HT-29 (cell line): ENCODE measurements at places on chromosomes 11 and 22. TPM values are rescaled to one million over a fixed set of nuclear protein-coding genes. Genes with fewer than 3 reads are reported as not detected.

The OR2D2 gene
- 0.37 TPM in 1 of 2 replicates, not detected in the other for total RNA-seq

The SERPIND1 gene
- not detected in 2 replicates for total RNA-seq

DNA sequence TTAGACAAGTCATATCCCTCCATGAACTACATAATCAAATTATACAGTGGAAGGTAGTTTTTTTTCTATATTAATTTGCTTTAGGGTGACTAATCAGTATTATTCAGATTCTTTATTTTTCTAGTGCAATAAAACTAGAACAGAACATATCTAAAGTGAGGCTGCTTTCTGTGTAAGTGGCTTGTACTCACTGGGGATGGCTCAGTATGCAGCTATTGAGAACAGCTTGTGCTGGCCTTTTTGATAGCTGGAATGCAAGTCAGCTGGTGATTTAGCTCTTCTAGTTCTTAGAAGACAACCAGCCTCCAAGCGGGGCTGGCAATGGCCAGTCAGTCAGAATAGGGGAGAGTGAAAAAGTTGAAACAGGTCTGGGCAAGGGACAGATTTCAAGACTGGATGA is 119.4 kb downstream of the BLID start:
- no peak for DNase-seq

- no peak for DNase-seq
Measured at GRCh38 chr11:45884596-45885185, 760 bp upstream of the MAPK8IP1 start.

The JOSD1 gene
- total RNA-seq: 60.5 and 79.2 TPM in 2 replicates

DNA sequence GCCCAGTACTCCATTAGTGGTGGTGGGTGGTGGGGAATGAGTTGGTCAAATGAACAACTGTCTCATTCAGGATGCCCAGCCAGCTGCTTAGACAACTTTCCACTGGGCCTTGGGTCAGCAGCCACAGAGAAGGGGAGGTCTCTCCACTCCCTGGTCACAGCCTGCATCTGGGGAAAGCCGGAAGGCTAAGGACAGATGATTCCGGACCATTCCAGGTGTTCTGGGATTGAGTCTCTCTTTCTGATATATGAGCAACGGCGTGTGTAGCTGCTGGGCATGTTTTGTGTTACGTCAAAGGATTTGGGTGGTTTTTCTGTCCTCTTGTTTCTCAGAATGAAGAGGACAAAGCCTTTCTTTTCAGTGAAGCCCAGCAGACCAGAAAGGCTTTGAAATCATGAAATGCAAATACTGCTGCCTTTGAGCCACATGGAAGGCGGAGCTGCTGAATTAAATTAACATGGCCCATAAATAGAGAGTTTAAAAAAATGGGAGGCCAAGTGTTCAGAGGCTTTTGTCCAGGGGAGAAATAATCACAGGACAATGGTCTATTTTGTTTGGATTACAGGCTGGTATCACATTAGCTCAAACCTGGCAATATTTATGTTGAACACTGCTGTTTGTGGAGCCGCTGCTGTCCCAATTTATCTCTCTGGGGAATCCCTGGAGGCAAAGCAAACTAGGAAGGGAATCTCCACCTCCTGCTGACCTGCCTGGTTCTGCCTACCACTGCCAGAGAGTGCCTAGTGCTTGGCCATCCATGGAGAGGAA is 234.4 kb upstream of the E2F8 start:
- no peak for DNase-seq

DNA sequence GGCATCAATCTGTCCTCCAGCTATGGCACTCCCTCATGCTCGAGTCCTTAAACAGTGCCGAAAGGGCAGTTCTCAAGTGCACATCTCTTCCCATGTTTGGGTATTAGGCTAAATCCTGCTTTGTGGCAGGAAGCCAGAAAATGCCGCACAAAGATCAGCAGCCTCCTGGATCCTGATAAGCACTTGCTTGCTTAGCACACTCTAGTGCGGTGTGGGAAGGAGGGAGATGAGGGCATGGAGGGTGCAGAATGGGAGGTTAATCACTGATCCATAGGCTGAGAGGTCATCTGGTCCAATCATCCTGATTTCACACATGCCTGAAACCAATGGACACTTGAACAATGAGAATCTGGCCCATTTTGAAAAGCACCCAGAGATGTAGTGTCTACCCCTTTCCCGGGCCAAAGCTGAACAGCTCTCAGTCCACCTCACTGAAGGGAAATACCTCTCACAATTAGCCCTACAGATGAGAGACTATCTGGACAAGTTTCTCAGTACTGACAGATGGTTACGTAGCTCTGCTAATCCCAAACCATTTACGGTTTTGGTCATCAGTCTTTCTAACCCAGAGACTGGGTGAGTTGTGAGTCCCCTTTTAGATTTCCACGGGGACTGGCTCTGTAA is 29.8 kb upstream of the CHRM4 start:
- DNase-seq: no peak

- DNase-seq: no peak
Measured at GRCh38 chr11:2409126-2409525, 8.6 kb downstream of the TSSC4 start.

DNA sequence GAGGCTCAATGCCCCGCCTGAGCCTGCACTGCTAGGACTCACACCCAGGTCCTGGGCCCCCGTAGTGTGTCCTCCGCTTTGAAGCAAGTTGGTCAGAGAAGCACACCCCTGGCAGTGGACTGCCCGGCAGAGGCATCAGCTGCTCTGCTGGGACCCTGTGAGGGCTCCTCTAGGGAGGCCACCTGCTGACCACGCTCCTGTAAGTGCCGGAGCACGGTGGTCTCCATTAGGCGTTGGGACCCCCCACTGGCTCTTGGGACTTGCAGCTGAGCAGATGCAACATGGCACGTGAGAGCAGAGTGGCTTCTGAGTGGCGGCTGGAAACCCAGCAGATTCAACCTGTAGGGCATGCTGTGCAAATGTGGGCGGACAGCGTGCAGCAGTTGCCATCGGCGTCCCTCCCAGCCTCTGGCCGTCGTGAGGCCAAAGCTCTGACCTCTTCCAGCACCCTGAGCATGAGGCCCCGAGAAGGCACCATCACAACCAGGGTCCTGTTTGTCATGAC is 16.9 kb downstream of the MRGPRG start:
- no peak for DNase-seq

GRCh38 chr11:112658431-112658878 is 302.8 kb upstream of the NCAM1 start:
- DNase-seq: no peak

The NAALAD2 gene
- not detected in 2 replicates for total RNA-seq

DNA sequence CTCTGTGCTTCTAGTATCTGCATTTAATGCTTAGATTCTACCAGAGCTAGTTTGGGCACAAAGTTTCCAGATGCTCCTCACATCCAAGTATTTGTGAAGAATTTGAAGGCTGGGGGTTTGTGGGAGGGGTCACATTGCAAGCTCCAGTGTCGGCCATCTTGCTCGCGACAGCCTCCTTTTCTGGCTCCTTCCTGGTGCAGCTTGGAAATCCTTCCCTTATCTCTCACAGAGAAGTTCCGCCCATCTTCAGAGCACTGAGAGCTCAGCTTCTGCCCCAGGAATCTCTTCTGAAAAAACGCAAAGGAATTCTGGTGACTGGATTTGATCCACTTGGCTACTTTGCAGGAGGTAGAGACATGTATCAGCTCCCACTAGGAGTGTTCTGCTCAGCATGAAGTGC is 497.5 kb downstream of the TBC1D22A start:
- no peak for DNase-seq

GRCh38 chr22:38504731-38505540 is 1.2 kb downstream of the DDX17 start:
- DNase-seq: no peak

GRCh38 chr11:69593851-69594250 is 47.1 kb upstream of the CCND1 start:
- DNase-seq: no peak

The SCGB1D2 gene
- total RNA-seq: not detected in 2 replicates

DNA sequence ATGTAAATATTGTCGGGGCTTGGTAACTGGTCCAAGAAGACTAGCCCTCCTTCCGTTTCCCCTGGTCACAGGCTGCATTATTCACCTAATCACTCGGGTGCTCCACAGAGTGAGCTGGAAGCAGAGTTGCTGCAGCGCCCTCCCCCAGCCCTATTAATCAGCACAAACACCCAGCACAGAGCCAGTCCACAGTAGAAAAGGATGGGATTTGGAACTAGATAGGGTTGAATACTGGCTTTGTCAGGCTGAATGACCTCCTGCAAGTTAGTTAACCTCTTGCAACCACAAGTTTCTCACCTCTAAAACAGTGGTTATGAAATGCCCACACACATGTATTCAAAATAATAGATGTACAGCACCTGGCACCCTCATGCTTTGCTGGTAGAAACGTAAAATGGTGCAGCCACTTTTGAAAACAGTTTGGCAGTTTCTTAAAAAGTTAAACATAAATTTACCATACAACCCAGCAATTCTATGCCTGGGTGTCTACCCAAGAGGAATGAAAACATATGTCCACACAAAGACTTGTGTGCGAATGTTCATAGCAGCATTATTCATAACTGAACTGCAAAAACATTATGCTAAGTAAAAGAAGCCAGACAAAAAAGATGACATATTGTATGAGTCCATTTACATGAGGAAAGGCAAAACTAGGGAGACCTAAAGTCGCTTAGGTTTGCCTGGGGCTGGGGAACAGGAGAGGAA is 31.7 kb upstream of the APLP2 start:
- no peak for DNase-seq

DNA sequence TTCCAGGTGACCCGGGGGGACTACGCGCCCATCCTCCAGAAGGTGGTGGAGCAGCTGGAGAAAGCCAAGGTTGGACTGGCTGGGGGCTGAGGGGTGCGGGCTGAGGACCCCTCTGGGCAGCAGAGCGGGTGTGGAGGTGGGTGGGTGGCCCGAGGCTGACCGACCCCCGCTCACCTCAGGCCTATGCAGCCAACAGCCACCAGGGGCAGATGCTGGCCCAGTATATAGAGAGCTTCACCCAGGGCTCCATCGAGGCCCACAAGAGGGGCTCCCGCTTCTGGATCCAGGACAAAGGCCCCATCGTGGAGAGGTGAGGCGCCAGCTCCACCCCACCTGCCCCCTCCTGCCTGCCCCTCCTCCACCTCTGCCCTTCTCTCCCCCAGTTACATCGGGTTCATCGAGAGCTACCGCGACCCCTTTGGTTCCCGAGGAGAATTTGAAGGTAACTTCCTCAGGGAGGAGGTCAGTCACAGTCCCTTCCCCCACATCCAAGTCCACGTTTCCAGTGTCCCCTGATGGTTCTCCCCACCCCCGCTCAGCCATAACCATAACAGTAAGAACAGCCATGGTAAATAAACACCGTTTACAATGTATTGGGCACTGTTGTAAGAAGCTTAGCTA is 11.2 kb downstream of the DPP3 start:
- DNase-seq: no peak

The GUCD1 gene
- total RNA-seq: 178 and 179 TPM in 2 replicates

- DNase-seq: no peak
Measured at GRCh38 chr11:102771351-102771750, 9.1 kb downstream of the MMP10 start.

The CRYBA4 gene
- not detected in 2 replicates for total RNA-seq

DNA sequence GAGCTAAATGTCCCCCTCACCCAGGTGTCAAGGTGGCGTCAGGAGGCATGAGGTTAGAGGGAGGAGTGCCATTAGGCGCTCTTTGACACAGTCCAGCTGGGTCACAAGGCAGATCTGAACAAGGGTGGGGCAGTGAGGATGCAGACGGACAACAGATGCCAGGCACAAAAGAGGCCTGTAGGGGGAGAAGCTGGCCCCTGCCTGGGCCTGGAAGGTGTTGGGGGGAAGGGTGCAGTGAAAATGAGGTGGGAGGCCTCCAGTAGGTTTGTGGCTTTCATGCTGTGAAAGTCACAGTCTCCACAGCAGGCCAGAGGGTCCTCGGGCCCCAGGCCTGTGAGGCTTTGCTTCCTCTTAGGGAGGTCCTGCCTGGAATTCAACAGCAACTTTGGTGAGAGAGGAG is 85.0 kb upstream of the PLET1 start:
- peak; percentile 59 for DNase-seq

DNA sequence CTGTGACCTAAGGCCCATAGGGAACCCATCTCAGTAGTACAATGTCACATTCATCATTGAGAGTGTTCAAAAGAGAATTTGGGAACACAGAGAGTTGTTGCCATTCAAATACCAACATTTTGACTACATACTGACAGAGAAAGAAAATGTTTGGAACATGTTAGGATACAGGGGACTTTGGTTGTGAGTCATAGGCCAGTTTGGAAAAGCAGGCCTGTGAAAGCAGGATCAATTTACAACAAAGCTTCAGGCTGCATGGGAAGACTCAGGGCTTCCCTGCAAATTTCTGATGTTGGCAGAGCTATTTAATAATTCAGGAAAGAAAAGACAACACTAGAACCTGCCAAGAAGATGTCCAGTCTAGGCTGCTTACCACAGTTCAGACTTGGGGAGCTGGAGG is 374 bp downstream of the NLRP10 start:
- DNase-seq: no peak

The NCF4 gene
- not detected in 2 replicates for total RNA-seq

The CALCB gene
- total RNA-seq: not detected in 2 replicates

The NAP1L4 gene
- total RNA-seq: 114 and 116 TPM in 2 replicates

The PGR gene
- not detected in 2 replicates for total RNA-seq

The CCDC116 gene
- 0.33 TPM in 1 of 2 replicates, not detected in the other for total RNA-seq

The FXYD2 gene
- 2.4 and 6.1 TPM in 2 replicates for total RNA-seq

GRCh38 chr22:42025421-42025820 is 26.8 kb downstream of the WBP2NL start:
- no peak for DNase-seq

DNA sequence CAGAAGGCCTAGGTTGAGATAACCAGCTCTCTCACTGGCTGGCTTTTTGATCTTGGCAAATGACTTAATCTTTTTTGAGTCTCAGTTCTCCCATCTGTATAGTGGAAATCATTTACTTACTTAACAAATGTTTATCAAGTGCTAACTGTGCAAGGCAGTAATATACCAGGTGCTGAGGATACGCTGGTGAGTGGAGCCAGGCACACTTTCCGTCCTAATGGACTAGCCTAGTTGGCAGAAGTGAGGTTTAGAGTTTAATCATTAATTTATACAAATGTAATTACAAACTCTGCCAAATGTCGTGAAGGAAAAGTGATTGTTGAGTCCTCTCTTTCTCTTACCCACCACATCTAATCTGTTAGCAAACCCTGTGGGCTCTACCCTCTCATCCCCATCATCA is 33.3 kb downstream of the EXT2 start:
- no peak for DNase-seq

GRCh38 chr22:50473088-50473487 is 1.7 kb downstream of the SBF1 start:
- DNase-seq: no peak

The CLCF1 gene
- total RNA-seq: 25.5 and 29.7 TPM in 2 replicates

- no peak for DNase-seq
Measured at GRCh38 chr11:87137711-87138110, 100.0 kb downstream of the TMEM135 start.

The OR52E8 gene
- total RNA-seq: not detected in 2 replicates

The CDC42BPG gene
- total RNA-seq: 22.7 and 24.7 TPM in 2 replicates

The GRIA4 gene
- total RNA-seq: not detected in 2 replicates

GRCh38 chr11:59867946-59868345 is 1.7 kb upstream of the TCN1 start:
- DNase-seq: no peak

GRCh38 chr22:24002272-24002671 is 3.0 kb downstream of the GSTT4 start:
- no peak for DNase-seq
